Dermis blood vessel endothelial cell (primary cell): ENCODE measurements at places on chromosomes 4 and X. TPM values are rescaled to one million over a fixed set of nuclear protein-coding genes. Genes with fewer than 3 reads are reported as not detected.

GPR119 gene
- total RNA-seq = not detected in 2 replicates

PDZD4 gene
- 0.23 and 0.68 TPM in 2 replicates for total RNA-seq

POU3F4 gene
- not detected in 2 replicates for total RNA-seq

DNA sequence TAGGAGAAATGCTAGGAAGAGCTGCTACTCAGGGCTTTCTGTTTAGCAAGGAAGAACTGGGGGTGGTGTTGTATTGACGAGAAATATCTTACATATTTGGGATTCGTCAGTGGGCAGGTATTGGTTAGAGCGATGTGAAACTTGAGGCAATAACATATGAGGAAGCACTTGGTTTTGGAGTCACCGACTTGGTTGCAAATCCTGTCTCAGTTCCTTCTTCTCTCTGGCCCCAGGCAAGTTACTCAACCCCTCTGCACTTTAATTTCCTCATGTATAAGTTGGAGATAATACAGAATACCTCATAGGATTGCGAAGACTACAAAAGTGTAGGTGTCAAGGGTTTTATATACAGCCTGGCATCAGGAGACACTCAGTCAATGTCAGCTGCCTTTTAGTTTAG lies 34.1 kb downstream of the GPAT3 start:
- no peak for DNase-seq

DNA sequence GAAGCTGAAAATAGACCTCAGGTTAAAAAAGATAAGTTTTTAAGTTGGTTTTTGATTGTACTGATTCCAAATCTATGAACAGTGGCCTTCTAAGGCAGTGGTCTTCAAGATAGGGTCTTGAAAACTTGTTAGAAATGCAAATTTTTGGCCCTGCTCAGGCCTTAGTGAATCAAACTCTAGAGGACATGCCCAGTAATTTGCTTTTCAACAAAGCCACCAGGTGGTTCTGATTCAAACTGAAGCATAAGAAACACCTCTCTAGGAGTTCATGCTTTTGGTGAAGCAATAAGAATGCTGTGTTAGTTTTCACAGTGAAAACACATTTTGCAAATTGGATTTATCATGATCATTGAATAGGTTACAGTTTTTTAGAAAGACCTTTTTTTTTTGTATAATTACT lies 1849.4 kb upstream of the AGA start:
- no peak for DNase-seq

FAT1 gene
- 2.8 and 16.0 TPM in 2 replicates for total RNA-seq

SHOX gene
- not detected in 2 replicates for total RNA-seq

DNA sequence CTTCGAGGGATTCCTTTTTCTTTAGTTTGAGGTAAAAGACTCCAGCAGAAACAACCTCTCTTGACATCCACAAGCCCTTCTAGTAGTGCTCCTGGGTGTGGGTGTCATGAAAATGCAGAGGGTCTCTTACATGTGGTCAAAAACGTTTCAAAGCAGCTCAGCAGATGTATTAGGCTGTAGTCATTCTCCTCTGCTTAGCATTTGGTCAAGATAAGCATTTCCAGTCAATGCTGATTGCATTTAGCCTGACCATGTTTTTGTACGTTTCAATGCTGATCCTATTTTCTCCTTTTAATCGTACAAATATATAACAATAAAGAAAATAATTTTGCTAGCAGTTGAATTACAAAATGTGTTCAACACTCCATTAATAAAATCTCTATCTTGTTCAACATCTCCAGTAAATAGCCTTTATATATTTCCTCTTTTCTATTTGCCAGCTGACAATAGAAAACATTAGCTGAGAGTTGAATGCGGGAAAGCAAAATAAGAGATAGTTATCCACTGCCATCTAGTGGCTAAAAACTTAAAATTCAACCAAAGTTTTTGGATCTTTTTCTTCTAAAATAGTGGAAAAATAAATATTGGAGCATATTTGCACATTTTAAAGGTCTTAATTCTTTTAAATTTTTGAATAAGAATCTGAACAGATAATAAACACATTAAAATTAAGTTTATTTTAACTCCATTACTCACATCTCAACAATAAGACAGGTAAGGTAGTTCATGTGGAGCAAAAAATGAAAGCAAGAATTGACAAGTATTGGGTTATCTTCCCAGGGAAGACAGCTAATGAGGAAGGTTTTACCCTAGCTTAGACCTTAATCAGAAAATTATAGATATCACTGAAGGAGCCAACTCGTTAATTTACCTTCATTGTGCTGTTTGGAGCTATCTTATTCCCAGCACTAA lies 15.2 kb upstream of the PACRGL start:
- DNase-seq = peak; percentile 52

- peak; percentile 52 for DNase-seq
Observed at GRCh38 chrX:27132862-27133261, 330.3 kb downstream of the PPP4R3C start.

DNA sequence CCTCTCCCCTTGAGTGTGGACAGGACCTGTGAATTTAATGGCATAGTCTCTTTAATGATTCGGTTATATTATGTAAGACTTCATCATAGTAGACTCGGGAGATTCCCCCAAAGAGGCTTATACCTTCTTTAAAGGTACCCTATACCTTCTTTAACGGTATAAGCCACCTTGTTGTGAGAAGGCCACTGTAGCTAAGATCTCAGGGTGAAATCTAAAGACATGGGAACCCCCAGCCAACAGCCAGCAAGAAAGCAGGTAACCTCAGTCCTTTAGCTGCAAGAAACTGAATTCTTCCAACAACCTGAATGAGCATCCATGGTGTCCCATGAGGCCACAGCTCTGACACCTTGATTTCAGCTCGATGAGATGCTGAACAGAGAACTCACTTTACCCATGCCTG lies 931 bp downstream of the DDX60 start:
- DNase-seq = peak; percentile 10

BTK gene
- not detected in 2 replicates for total RNA-seq

DNA sequence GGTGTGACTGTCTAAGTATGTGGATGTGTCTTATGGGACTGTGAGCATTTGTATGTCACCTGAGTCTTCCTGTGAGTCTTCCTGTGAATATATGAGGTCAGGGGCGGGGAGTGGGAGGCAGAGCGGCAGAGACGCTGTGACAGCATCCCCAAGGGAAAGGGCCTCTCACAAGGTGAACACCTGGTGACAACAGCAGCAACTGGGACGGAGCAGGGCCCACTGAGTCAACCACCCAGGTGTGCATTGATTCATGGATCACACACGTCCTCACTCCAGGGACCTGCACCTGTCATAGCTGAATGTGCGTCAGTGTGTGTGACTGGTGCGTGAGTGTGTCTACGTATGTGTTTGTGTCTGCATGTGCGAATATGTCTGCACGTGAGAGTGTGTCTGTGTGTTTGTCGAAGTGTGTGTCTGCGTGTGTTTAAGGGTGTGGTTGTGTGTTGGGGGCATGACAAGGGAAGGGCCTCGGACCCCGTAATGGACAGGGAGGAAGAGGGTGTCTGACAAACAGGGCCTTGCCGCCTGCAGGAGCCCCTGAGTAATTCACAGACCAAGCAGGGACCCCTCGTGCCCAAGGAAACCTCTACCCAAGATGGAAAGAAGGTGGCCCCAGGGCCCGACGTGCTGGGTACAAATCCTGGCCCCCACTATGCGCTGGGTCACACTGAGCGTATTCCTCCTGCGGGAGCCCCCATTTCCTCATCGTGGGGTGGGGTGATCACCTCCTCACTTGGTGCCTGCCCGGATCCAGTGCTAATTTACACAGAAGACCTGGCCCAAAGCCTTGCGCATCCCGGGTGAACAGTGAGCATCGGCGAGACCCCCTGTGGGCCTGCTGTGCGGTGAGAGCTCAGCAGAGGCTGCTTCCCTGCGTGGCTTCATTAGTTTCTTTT lies 76.7 kb downstream of the ABLIM2 start:
- no peak for DNase-seq

- peak; percentile 73 for DNase-seq
Observed at GRCh38 chr4:44425614-44426208, 22.9 kb downstream of the KCTD8 start.

NAP1L3 gene
- total RNA-seq = 0.34 and 0.88 TPM in 2 replicates

PABPC1L2A gene
- not detected in 2 replicates for total RNA-seq

SLC9B1 gene
- 0.09 TPM in 1 of 2 replicates, not detected in the other for total RNA-seq

PPP1R3F gene
- 1.8 and 3.7 TPM in 2 replicates for total RNA-seq

DNA sequence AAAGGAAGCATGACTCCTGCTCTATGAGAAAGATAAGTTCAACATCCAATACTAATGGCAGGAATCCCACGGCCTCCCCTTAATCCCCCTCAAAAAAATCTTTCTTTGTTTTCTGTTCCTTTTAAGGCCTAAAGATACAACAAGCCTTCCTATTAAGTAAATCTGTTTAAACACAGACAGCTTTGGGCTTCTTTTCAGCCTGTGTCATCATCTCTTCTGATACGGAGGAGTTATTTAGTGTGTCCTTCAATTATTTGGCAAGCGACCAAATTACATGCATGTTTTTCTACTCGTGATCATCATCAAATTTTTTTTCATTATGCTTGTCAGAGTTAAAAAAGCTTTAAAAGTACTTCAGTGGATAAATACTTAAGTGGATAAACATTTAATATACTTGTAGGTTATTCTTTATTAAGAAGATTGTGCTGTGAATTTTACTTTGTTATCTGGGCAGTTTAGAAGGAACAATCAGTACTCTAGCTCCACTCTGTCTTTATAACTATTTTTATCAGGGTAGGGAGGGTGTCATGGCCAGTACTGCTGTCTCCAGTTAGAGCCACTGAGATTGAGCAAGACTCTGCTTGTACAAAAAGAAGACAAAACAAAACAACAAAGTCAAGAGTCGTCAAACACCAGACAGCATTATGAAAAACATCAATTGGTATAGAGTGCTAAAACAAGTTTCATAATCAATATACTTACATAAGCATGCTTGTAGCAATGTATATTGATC lies 210.7 kb downstream of the PRR32 start:
- no peak for DNase-seq

DNA sequence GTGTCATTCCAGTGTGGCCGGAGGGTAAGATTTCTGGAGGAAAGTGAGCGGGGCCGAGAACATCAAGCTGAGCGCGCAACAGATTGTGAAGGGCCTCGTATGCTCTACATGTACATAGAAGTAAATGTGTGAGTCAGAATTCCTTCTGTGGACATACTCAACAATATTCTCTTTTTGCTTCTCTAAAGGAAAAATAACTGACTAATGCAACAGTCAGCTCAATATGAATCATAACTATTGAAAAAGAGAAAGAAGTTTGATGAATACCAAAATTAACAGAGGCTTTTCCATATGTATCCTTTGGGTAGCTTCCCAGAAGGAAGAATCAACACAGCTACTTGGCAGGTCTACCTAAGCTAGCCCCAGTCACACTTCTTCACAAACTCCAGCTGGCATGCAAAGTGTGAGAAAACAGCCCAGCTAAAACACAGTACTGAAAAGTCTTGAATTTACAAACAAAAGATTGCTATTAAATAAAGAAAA lies 87.5 kb upstream of the ZFP42 start:
- peak; percentile 12 for DNase-seq

TSPAN7 gene
- total RNA-seq = 25.2 and 28.4 TPM in 2 replicates

DCAF16 gene
- 19.2 and 21.4 TPM in 2 replicates for total RNA-seq

DNA sequence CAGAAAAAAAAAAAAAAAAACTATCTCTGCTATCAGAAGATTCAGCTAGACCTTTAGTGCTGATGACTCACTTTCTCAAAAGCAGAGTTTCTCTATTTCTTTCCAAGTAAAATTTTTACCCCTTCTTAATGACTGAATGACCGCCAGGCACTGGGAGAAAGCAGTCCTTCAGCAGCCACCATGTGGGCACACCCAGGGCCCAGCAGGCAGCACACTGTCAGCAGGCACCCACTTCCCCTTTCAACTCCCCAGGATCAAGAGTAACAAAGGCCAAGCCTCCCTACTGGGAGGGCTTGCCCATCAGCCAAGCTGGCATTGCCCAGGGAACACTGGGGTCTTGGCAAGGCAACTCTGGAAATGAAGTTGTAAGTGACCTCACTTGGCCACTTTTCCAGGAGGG lies 201.9 kb upstream of the MAMLD1 start:
- DNase-seq = no peak

CYLC1 gene
- not detected in 2 replicates for total RNA-seq
